ENCODE measurements at places on chromosomes 4 and X.

GRCh38 chrX:108795240-108795639, 58.9 kb upstream of the IRS4 start:
- no peak for DNase-seq

DNA sequence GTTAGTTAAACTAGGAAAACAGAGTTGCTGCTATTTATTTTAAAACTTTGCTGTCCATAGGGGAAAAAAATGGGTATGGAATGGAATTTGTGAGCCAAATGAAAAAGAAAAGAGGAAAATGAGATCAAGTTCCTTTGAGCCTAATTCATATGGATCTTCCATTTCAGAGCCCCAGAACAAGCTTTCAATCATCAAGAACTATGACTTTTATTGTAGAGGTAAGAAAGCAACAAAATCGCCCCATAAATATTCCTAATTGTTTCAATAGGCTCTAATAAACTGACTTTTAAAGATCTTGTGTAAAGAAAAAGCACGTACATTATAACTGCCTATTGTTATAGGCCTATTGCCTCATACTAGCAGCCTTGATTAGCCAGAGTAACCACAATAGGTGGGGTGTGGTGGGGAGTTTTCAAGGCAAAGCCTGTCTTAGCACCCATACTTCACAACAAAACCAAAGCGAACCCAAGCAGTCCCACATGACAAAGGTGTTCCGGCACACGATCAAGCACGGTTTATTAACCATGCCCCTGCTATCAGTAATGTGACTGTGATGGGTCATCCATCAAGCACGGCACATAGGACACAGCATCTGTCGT, 44.4 kb downstream of the RBM47 start:
- DNase-seq, result no peak

GRCh38 chrX:69298466-69299140, 133.3 kb upstream of the PJA1 start:
- DNase-seq, result no peak

DNA sequence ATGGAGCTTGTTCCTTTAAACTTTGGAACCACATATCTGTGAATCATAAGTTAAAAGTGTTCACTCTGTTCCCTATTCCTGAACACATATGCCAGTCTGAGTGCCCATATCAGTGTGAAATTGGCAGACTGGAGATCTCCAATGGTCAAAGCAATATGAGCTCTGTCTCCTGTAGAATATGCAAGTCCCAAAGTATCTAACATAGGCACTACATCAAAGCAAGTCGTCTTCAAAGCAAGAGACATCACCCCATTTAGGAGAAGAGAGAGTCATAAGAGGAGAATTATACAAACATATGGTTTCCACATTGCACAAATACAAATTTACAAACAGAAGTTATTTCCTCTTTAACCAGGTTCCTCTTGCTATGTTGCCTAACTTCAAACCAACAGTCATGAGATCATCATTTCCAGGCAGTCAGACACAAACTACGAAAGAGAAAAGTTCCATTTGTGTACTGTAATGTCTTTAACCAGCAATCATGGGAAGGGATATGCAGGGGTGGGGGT, 9.9 kb upstream of the GK start:
- no peak for DNase-seq

DNA sequence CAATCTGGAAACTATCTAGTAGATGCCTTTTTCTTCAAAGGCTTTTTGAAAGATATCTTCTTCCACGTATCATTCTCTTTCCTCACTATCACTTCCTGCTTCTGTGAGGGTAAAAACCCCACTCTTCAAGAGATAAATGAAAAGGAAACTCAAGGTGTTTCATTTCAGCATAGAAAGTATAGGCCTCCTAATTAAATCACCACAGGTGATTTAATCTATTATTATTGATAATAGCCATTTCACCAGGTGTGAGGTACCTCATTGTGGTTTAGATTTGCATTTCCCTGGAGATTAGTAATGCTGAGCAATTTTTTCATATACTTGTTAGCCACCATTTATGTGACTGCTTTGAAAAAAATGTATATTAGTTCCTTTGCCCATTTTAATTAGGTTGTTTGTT, 92.0 kb upstream of the EMCN start:
- DNase-seq, result no peak

GRCh38 chr4:183141997-183142396, 42.9 kb downstream of the WWC2 start:
- no peak for DNase-seq

- no peak for DNase-seq
Measured at GRCh38 chr4:176270669-176271068, 1.6 kb upstream of the ASB5 start.

DNA sequence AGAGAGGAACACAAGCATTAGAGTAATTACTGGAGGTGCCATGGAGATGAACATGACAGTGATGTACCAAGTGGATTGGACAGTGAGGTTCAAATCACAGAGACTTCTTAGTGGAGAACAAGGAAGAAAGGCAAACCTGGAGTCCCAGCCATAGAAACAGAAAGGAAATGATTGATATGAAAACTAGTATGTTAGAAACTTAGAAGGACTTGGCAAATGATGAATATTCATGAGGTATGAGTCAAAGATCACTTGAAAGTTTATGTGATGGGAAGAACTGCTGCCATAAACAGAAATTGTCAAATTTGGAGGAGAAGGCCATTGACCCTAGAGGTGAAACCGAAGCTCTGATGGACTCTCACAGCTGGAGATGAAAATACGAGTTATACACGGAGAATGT, 88.2 kb downstream of the PHOX2B start:
- no peak for DNase-seq

DNA sequence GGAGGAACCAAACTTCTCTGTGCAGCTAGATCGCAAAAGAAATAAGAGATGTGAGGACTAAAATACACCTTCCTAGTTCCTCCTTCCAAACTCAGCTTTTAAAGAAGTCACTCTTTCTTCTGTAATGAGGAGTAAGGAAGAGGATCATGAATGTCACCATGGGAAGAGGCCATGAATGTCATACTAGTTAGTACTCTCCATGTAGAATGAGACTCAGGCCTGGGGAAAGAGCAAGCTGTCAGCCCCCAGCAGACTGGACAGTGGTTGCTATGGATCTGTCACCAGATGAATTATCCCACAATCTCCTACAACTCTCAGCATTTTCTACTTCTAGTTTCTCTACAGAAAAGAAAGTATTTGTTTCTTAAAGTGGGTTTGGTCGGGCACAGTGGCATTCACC, 57.1 kb upstream of the PRDM8 start:
- no peak for DNase-seq

DNA sequence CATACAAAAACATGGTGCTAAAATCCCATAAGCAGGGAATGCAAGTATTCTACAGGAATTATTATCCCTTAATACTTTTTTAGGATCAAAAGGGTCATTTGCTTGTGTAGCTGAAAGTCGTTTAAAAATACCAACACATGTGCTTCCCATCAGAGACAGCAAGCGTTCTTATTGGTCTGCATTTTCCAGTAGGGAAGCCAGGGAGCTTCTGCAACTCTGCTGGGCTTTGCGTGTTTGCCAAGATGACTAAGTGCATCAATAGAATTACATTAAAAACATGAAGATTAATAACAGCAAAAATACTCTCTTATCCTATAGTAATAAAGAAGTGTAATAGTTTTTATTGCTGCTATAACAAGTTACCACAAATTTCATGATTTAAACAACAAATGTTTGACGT, 111.2 kb downstream of the QDPR start:
- DNase-seq, result no peak

- DNase-seq, result no peak
Measured at GRCh38 chr4:3257556-3258482, 8.9 kb downstream of the MSANTD1 start.

DNA sequence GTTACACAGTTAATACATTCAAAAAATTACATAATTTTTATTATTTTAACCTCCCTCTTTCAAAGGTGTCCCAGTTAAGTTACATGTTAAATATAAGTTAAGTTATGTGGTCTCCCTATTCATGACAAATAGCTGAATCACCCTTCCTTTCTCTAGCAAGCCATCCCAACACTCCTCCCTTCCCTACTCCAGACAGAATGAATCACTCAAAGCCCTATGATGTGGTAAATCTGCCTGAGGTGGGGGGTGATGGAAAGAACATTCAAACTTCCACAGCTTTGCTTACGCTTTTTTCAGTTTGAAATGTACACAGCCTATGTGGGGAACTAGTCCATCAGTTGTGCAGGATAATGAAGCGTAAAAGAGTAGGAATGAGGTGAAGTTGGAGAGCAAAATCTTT, 90.2 kb downstream of the CXCL13 start:
- no peak for DNase-seq

GRCh38 chr4:179803857-179804256, 2361.6 kb upstream of the AGA start:
- no peak for DNase-seq

DNA sequence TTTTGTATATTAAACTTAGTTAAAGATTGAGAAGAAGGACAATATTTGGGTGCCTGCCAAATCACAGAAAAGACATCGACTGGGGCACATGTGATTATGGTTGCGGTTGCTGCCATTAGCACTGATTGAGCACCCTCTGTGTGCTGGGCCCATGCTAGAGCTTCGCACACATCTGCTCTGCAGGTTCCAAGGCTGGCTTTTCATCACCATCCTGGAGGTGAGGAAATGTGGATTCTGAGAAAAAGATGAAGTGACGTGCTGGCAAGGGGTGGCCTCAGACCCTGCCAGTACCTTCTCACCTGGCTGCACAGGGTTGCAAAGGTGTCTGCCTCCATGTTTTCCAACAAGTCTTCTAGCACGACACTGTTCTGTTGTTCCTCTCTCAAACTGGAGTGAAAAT, 134.0 kb downstream of the EVC2 start:
- DNase-seq, result no peak

GRCh38 chrX:151713849-151714248, 2.0 kb upstream of the FATE1 start:
- peak; percentile 29 for DNase-seq

- DNase-seq, result no peak
Measured at GRCh38 chr4:153067376-153067775, 131.3 kb downstream of the FHDC1 start.

Data from stimulated activated CD8-positive, alpha-beta memory T cell treated with anti-CD3 and anti-CD28 coated beads, Interleukin-4, amount 100 ng/mL, for 48 hours (primary cell).